ENCODE measurements at places on chromosomes 16 and 17.

GRCh38 chr16:84881702-84882521 is 62.1 kb downstream of the CRISPLD2 start:
- no peak for DNase-seq

DNA sequence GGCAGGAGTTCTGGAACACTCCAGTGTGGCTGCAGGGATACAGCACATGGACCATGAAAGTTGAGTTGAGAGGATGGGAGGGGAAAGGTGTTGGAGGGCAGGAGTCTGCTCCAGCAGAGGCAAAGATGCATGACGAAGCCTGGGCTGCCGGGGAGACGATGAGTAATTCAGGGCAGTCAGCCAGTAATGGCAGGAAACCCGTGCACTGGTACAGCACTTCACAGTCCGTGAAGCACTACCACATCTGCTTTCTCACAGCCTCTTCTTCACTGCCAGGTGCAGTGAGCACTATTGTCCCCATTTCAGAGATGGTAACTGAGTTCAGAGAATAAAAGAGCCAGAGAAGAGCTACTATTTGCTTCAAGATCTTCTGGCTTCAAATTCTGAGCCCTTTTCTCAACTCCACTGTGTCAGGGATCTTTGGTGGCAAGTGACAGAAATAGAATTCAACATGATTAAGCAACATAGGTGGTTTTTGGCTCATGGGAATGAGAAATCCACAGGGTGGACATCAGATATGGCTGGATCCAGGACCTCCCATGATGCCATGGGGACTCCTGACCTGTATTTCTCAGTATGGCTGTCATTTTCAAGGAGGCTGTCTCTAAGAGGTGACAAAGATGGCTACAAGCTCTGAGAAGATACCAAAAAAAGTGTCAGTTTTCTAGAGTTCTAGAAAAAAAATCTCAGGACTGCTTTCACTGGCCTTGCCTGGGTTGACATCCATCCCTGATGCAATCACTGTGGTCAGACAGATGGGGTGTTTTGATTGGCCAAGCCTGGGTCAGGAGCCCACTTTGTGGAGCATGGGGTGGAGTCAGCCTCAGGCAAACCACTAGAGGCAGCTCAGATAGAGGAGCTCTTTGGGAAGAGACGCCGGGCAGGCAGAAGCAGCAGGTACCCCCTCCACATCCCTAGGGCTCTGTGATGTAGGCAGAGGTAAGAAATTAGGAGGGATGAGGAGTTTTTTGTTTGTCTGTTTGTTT is 24.7 kb downstream of the IL21R start:
- no peak for DNase-seq

- no peak for DNase-seq
Observed at GRCh38 chr16:72783716-72784318, 264.1 kb downstream of the ZFHX3 start.

DNA sequence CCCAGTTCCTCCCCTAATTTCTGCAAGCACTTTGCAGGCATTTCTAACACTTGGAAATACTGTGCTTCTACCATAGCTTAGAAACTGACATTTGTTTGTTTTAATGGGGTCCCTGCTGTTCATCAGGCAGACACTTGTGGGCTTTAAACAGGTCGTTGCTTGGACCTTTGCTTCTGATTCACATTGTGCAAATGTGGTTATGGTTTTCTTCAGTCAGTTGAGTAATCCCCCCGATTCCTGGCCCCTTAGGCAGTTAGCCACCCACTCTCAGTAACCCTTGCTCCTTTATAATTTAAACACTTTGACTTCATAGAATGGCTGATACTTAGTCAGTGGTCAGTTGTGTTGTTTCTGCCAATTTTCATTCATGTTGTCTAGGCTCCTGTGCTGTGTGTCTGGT is 39.4 kb downstream of the SLC47A1 start:
- DNase-seq: no peak

- DNase-seq: no peak
Observed at GRCh38 chr17:31586946-31587345, 195.5 kb downstream of the RAB11FIP4 start.

Measured in NCI-H1105 treated with DMSO at 0.1 percent for 48 hours (cell line).